NCI-H748 treated with DMSO at 0.1 percent for 48 hours (cell line): ENCODE measurements at places on chromosomes 5 and 9.

DNA sequence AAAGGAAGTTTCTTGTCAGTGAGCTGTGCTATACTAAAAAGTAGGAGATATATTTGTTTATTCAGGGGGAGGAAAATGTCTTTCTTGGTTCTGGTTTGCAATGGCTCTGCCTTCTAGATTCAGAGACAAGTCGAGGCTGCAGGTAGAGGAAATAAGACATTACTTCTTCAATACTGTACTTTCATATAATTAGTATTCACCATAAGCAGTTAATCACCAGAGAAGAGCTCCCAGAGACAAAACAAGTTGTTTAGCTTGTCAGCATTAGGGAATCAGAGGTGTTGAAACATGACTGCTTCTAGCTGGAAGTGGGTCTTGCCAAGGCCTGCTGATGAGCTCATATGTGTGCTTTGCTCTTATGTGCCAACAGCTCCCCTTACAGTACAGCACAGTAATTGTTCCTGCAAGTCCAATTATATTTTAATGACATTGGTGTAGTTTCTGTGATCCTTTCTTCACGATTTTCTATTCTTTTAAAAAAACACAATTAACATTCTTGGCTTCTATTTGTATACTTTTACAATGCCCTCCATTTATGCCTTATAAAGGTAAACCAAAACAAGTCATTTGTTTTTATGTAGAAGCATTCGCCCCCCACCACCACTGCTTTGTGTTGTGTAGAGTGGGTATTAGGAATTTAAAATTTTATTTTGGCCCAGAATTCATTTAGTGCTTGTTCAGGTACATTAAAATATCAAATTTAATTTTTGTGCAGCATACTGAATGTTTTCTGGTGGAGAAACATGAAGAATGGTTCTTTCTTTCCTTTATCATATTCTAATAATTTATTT, 112.2 kb downstream of the RPS23 start:
- peak; percentile 76 for DNase-seq

DNA sequence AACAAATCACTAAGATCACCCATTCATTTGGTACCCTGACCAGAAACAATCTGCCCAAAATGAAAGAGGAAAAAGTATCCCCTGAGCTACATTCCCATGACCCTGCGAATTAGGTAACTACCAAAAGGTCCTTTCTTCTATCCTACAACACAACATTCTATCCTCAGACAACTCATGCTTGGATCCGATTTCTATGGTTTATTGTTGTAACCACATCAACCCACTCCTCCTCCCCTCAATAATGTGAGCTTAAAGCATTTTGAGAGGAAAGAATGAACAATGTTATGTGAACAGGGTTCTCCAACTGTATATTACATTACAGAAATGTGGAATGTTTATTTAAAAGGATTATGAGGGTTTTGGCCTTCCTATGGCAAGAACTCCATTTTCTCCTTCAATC, 4.0 kb downstream of the SLC35D2 start:
- DNase-seq = no peak

DNA sequence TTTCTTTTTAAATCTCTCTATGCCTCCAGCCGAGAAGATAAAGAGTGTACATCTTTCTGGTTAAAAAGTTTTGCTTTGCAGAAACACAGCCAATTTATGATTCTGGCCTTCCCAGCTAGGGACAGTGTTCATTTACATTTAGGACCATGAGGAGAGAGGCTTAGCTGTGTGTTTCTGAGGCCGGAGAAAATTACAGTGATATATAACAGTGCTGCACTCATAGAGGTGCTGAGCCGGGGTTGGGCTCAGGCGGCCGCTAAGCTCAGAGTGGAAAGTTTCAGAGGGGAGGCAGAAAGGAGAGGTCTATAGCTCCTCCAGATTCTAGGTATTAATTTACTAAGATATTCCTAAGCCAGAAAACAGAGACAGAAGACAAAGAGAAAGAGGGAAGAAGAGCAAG, 37.0 kb upstream of the LCP2 start:
- DNase-seq = no peak

- DNase-seq = no peak
Measured at GRCh38 chr5:106825374-106825773, 845.4 kb downstream of the EFNA5 start.

GRCh38 chr9:16031486-16031885, 478.6 kb downstream of the CCDC171 start:
- DNase-seq = no peak

DNA sequence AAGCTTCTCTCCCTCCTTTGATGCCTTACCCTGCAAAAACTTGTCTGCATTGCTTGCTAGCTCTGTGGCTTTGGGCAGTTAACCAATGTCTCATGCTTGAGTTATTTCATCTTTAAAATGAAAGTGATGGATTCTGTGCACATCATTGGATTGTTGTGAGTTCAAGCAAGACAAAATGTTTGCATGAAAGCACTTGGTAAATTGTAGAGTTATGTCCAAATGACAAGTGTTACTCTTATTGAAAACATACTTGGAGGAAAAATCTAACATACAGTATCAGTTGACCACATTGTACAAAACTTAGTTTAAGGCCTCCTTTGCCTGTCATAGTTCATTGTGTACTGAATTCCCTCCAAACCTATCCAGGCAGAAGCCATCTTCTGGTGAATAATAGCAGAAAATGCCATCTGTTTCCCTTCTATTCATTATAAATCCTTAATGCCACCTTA, 30.0 kb downstream of the TGFBR1 start:
- DNase-seq = no peak

DNA sequence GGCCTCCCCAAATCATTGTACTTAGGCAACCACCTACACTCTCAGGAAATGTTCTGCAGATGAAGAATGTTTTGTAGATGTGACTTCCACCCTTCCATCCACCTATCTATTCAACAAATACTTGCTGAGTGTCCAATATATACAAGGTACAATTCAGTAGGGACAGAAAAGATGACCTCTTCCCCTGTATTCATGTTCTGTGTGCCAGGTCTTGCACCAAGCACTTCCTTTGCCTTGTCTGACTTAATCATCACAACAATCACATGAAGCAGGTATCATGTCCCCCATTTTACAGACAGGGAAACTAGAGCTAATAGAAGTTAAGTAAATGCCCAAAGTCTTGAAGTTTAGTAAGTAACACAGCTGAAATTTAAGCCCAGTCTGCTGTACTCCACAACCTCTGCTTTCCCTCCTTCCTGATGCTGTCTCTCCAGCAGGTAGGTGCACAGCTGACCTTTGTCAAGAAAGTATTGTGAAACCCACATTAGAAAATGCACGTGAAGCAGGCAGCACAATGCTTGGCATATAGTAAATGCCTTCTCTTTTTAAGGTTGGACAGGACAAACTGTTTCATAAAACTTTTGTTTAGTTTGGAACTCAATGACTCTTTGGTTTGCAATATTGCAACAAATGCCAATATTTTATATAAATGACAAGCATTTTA, 296.5 kb downstream of the DEPDC1B start:
- no peak for DNase-seq

DNA sequence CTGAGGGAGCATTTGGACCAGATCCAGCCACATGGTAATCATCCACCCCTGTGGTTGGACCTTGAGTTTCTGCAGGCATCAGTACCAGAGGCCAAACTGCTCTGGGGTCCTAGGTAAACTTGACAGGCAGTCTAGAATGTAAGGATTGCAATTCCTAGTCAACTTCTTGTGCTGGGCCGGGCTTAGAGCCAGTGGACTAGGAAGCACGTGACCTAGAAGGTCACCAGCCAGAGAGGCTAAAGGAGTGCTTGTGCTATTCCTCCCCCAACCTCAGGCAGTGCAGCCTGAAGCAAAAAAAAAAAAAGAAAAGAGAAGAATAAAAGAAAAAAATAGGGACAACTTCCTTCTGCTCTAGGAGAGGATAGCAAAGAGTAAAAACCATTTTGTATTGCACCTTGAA, 406.2 kb upstream of the FTMT start:
- no peak for DNase-seq

DNA sequence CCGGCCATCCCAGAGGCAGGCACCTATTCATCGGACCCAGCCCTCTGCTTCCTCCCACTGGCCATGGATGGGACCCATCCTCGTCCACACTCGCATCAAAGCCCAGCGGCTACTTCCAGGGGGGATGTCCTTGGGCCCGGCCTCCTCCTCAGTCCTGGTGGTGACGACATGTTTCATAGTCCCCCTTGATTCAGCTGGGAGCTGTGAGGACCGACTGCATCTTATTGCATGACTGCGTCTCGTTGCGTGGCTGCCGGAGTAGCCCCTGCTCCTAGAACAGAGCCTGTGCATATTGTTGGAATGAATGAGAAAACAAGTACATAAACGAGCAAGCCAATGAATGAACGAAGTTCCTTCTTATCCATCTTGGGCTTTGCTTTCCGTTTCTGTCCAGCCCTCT, 12.8 kb downstream of the NCS1 start:
- no peak for DNase-seq

DNA sequence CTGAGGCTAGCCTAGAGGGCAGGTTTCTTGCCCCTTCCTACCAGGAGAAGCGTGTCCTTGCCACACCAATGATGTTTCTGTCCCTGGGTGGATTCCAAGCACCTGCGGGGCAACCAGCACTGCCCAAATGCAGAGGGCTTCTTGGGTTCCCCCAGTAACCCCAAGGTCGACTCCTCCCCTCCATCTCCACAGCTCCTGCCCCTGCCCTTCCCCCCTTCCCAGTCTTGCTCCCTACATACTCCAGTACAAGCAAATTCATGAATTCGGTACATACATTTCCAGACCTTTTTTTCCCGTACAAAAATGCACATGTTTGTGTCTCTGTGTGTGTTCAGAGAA, 12.8 kb upstream of the JADE2 start:
- no peak for DNase-seq

GRCh38 chr9:137423514-137424291, 510 bp downstream of the NOXA1 start:
- no peak for DNase-seq

DNA sequence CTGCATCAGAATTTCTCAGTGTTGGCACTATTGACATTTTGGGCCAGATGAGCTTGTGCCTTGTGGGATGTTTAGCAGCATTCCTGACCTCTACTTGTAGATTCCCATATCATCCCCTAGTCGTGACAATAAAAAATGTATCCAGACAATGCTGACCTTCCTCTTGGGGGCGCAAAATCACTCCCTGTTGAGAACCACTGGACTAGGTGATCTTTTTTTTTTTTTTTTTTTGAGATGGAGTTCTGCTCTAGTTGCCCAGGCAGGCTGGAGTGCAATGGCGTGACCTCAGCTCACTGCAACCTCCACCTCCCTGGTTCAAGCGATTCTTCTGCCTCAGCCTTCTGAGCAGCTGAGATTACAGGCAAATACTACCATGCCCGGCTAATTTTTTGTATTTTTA, 22.6 kb downstream of the STXBP1 start:
- no peak for DNase-seq

GRCh38 chr5:168529374-168530234, 499 bp downstream of the FBLL1 start:
- DNase-seq = peak; percentile 4

DNA sequence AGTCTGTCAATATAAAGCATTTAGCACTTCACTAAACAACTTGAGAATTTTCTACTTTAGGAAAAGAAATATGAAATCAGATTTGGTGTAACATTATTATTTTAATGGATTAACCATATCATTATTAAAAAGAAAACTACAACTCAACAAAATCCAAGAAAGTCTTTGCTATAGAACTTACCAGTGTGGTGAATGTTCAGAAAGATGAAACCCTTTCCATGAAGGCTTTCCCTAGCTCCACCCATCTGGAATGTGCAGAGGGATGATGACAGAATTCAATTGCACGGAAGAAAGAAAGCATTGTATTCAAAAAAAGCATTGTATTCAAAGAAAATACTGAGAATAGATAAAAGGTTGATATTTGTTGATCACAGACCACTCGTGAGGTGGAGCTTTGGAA, 328.6 kb upstream of the NUDT12 start:
- DNase-seq = no peak

GRCh38 chr5:62093976-62094375, 212.0 kb upstream of the KIF2A start:
- peak; percentile 92 for DNase-seq

GRCh38 chr9:35932735-35933134, 23.4 kb downstream of the SPAAR start:
- no peak for DNase-seq

- DNase-seq = no peak
Measured at GRCh38 chr5:32443145-32443540, 1.4 kb downstream of the ZFR start.

GRCh38 chr5:137735555-137736284, at the start of gene KLHL3:
TSS of gene KLHL3 (minus strand) at chr5:137736089. CDS start at chr5:137735646, 443 bp downstream.
- peak; percentile 20 for DNase-seq

DNA sequence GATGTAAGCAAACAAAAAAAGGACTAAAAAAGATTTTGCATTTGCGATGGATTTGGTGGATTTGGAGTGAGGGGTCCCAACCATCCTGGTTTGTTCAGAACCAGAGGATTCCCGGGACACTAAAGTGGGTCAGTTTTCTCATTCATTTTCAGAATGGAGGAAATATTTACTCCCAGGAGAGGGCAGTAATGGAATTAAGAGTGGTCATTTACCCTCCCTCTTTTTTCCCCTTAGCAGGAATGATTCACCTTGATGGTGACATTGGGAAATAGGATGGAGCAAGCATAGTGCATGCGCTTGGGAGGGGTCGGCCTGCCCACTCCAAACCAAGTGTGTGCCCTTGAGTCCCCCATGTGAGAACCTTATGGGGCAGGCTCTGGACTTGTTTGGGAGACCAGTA, 164.2 kb upstream of the PUM3 start:
- DNase-seq = no peak

DNA sequence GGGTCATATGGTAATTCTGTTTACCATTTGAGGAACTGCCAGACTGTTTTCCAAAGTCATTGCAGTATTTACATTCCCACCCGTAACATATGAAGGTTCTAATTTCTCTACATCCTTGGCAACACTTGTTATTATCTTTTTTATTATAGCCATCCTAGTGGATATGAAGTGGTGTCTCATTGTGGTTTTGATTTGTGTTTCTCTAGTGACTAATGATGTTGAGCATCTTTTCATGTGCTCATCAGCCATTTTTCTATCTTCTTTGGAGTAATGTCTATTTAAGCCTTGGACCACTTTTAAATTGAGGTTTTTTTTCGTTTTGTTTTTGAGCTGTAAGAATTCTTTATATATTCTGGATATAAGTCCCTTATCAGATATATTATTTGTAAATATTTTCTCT, 132.8 kb upstream of the RUSC2 start:
- DNase-seq = peak; percentile 11

- DNase-seq = no peak
Measured at GRCh38 chr9:119026120-119026519, 343.1 kb downstream of the BRINP1 start.

- DNase-seq = no peak
Measured at GRCh38 chr9:27179245-27179865, 70.3 kb downstream of the TEK start.

- no peak for DNase-seq
Measured at GRCh38 chr9:81225596-81225995, 463.8 kb downstream of the TLE1 start.

GRCh38 chr5:4511996-4512656, 628.0 kb upstream of the ADAMTS16 start:
- no peak for DNase-seq

GRCh38 chr9:6212722-6213375, 2.8 kb upstream of the IL33 start:
- no peak for DNase-seq

DNA sequence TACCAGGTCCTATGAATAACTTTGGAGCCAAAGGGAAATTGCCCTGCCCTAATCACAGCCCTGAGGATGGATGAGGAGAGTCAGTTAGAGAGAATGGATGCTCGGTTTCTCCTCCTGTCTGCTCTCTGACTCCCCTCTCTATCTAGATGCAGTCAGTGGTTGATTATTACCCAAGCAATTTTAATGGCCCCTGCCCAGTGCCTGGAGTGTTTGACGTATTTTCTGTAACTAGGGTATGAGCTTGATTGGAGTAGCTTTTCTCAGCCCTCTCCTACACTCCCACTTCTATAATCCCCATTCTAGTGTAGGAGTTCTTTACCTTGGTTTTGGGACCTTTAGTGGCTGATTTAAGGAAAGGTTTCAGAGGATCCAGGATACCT, 60.4 kb downstream of the DOCK2 start:
- DNase-seq = no peak
